ENCODE measurements at places on chromosomes 2 and 18.

DNA sequence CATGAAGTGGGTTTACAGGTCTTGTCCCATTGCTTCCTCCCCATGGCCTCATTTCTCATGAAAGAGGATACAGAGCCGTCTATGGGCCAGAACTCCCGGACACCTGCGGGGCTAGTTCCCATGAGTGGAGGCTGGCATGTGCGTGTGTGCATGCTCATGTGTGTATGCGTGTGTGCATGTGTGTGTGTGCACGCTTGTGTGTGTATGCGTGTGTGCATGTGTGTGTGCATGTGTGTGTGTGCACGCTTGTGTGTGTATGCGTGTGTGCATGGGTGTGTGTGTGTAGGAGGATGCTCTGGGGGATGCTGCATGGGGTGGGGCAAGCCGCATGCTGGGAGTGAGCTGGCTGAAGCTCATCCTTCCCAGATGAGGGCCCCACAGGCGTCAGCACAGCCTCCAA, 20.8 kb downstream of the INHBB start:
- DNase-seq: no peak

DNA sequence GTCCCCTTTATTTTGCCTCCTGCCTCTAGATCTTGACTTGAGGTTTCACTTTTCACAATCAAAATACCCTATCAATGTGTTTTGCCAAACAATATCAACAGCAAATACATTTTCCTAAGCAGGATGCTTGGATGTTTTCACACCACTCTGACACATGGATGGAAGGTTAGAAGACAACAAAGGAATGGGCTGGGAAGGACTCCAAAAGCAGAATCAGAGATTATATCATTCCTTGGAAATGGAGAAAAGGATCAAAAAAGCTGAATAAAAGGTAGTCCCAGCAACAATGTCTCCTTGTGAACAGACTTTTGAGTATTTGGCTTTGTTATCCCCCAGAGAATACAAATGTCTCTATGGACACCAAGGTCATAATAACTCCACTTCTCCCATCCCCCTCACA, 170.8 kb downstream of the ETAA1 start:
- no peak for DNase-seq

GRCh38 chr2:201574766-201575165, 68.5 kb downstream of the TMEM237 start:
- DNase-seq: no peak

- no peak for DNase-seq
These were observed 321.6 kb upstream of the HS6ST1 start for GRCh38 chr2:128640166-128640844.

GRCh38 chr2:95388856-95389244, 13.7 kb upstream of the FAHD2A start:
- DNase-seq: no peak

DNA sequence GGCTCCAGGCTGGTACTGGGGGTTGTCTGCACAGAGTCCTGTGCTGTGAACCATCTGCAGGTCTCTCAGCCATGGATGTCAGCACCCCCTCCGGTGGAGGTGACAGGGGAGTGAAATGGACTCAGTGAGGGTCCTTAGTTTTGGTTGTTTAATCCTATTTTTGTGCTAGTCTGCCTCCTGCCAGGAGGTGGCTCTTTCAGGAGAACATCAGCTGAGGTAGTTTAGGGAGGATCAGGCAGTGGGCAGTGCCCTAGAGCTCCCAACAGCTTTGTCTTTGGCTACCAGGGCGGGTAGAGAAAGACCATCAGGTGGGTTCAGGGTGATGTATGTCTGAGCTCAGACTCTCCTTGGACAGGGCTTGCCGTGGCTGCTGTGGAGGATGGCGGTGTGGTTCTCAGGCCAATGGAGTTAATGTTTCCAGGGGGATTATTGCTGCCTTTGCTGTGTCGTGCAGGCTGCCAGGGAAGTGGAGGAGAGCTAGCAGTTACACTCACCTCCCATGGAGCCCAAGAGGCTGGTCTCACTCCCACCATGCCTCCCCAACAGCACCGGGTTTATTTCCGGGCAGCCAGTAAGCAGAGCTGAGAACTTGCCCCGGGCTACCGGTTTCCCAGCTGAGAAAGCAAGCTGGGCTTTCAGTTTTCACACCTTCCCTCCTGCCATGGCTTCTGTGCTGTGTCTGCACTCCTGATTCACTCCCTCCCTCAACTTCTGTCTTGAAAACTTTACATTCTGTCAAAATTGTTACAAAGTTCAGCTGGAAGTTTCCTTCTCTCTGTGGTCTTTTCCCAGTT, 563.4 kb downstream of the XIRP2 start:
- no peak for DNase-seq

GRCh38 chr2:107414376-107414775, 412.3 kb upstream of the RGPD4 start:
- no peak for DNase-seq

DNA sequence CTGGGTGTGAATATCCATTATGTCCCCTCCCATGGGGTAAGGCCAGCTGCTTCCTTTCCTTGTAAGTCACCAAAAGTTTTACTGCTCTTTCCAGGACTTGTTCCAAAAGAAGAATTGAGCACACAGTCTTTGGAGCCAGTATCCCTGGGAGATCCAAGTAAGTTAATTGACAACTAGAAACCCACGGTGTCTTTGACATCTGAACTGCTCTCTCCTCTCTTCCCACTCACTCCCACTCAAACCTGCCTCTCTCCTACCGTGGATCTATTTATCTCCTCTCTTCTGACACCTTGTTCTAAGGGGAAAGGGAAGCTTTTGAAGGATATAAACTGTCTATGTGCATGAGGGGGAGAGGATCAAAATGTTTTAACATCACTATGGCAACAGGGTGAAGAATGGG, 86.7 kb downstream of the VIT start:
- peak; percentile 65 for DNase-seq

DNA sequence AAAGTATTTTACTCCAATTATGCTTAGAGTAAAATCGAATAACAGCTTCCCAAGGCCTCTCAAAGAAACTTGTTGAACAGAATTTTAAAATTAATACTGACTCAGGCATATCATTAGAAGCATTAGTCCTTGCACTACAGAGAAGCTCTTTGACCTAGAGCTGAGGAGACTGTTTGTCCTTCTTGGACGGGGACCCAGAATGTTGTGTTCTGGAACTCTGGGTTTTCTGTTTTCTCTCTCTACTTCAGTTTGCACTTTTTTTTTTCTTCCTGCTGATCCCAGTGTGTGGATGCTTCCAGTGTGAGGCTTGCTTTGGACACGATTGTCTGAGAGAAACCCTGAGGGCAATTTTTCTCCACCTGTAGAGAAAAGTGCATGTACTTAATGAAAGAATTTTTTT, 847.6 kb downstream of the SOCS6 start:
- DNase-seq: no peak

GRCh38 chr18:71221405-71221804, 932.6 kb downstream of the SOCS6 start:
- no peak for DNase-seq

GRCh38 chr2:13021470-13021957, 304.8 kb downstream of the TRIB2 start:
- no peak for DNase-seq

DNA sequence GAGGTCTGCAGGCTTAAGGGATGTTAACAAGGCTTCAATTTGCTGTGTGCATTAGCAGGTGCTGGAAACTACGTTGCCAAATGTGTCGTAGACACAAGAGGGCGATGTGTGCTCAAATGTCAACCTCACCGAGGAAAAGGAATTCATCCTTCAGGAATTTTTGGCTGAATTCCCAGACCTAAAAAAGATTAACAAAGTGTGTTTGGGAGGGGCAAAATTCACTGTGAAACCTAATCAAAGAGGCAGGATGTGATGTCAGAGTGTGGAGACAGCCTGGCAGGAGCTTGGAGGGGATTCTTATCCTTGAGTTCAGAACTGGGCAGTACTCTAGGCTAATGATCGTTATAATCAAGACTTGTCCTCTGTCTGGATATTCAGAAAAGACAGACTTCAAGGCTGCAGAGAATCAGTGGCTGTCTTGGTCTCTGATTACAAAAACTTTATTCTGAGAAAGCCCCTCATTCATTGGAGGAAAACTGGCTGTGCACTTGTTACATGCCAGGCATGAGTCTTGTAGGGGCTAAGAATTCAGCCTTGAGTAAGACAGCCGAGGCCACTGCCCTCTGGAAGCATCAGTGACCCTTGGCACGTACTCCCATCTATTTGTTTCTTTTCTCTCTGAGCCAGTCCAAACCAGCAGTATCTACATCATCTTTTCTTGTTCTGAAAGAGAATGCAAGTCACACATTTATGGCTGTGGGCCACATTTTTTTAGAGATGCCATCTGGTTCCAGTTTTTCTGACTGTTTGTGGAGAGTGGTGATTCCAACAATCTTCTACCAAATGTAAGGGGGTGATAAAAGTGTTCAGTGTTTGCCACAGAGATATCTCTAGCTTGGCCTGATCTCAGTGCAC, 18.7 kb upstream of the SCYGR1 start:
- peak; percentile 94 for DNase-seq

- DNase-seq: peak; percentile 35
These were observed at the start of gene MXD1 for GRCh38 chr2:69914950-69915945. MXD1 (plus strand) TSS chr2:69915109; CDS start chr2:69915331, 222 bp downstream.

GRCh38 chr18:42534313-42534712, 579.3 kb downstream of the PIK3C3 start:
- DNase-seq: no peak

- no peak for DNase-seq
These were observed 21.2 kb upstream of the MAL start for GRCh38 chr2:95004287-95004686.

- DNase-seq: no peak
These were observed 487.5 kb downstream of the SUCLG1 start for GRCh38 chr2:83971547-83971946.

DNA sequence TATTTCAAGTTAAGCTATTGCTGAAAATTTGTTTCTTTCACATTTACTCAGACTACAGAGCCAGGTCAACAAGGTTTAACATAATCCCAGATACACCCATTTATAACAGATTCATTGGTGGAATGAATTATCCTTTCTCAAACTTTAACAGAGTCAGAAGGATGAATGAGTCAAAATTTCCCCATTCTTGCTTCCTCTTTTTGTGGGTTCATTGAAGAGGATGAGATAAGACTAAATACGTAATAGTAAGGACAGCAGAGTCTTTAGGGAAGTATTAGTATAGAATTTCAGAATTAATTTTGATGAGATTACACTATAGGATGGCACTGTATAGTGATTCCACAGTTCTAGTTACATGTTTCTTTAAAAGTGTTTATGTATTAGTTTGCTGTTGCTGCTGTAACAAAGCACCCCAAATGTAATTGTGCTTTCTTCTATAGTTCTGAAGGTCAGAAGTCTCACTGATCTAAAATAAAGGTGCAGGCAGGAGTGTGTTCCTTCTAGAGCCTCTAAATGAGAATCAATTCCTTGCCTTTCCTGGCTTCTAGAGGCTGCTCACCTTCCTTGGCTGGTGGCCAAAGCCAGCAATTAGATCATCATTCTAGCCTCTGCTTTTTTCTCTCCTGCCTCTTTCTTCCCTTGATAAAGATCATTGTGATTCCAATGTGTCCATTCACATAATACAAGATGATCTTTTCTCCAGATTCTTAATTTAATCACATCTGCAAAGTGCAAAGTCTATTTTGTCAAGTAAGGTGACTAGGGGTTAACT, 309.3 kb upstream of the PIK3C3 start:
- DNase-seq: no peak

GRCh38 chr2:235898766-235899165, 269.4 kb downstream of the GBX2 start:
- DNase-seq: no peak

DNA sequence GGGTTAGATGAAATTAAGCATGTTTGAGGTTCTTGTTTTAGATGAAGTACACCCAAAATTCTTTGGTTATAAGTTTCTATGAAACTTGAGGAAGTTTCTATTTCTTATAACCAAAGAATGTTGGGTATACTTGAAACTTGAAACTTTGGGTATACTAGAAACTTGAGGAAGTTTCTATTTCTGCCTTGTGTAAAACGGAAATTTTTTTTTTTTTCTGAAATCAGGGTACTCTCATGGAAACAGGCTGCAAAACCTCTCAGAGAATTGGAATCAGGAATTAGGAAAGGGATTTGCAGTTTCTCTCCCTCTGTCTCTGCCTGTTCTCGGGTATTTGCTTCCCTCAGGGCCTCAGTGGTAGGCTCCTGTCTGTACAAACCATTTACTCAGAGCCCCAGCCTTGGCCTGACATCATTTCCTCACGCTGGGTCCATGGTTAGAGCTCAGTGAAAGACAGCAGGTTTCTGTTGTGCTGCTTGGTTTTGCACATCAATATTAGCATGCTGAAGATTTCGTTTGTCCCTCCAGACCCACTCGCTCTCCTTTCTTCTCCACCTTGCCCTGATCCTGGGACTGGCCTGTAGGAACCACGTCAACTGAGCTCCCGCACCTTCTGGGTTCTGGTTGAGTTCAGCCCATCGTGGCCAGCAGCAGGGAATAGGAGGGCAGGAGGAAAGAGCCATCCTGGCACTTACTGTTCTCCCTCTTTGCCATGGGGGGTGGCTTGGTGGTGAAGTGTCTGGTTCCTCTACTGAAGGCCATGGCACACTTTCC, 106.4 kb downstream of the POLR1A start:
- DNase-seq: no peak

GRCh38 chr2:71850306-71850801, 297.3 kb downstream of the CYP26B1 start:
- no peak for DNase-seq

DNA sequence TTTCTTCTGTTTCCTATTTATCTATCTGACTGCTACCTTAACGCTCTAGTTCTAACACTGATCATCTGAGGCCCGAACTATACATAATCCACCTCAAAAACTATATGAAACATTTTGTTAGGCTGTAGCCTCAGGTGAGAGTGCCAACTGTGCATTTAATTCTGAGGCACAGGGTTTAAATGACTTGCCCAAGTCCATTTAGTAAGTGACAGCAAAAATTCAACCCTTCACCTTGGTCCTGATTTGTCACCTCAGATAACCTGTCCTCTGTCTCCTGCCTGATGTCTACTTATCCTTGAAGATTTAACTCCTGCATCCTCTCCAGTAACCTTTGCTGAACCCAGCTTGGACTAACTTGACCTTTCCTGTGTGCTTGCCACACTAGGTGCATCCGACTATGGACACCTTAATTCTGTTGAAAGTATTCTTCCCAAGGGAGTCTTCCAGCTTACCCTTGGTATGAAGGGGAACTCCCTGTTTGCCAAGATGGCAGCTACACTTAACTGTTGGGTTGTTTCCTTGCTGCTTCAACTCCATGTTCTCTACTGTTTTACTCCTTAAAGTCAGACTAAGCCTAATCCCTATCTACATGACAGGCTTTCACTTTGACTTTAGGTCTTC, 23.5 kb downstream of the CD302 start:
- DNase-seq: no peak

DNA sequence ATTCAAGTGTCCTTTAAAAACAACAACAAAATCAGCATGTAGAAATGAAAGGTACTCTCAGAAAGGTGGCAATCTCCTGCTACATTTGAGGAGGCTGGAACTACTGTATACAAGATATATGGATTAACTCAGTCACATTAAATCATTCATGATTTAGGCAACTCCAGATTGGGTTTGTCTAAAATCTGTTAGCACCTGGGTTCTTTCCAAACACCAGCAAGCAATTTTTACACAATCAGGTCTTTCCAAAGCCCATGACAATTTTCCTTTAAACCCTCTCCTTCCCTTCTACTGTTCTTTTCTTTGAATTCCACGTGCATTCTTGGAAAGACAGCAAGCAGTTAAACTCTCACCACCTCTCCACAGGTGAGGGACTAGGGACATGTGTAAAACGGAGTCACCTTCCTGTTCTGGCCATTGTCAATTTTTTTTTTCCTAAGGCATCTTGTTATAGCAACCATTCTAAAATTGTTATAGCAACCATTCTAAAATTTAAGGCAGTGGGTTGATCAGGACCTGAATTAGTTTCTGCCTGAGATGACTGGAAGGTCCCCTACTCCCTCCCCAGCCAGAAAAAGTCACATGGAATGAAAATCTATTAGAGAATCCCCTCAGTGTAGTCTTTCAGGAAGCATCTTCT, 113.9 kb downstream of the ANKRD44 start:
- DNase-seq: no peak

GRCh38 chr2:16112251-16112971, 172.1 kb downstream of the MYCN start:
- DNase-seq: no peak

Data from brain (organoid and tissue), 16 donors.